ENCODE measurements at places on chromosomes 5 and 9. TPM values are rescaled to one million over a fixed set of nuclear protein-coding genes. Genes with fewer than 3 reads are reported as not detected.

Gene LCN6
- polyA plus RNA-seq = 2.8 TPM

Gene CDO1
- 5.7 TPM for polyA plus RNA-seq

Gene PKD2L2
- polyA plus RNA-seq = 0.15 TPM

Gene PHF24
- 1.6 TPM for polyA plus RNA-seq

Gene CARD6
- 3.4 TPM for polyA plus RNA-seq

DNA sequence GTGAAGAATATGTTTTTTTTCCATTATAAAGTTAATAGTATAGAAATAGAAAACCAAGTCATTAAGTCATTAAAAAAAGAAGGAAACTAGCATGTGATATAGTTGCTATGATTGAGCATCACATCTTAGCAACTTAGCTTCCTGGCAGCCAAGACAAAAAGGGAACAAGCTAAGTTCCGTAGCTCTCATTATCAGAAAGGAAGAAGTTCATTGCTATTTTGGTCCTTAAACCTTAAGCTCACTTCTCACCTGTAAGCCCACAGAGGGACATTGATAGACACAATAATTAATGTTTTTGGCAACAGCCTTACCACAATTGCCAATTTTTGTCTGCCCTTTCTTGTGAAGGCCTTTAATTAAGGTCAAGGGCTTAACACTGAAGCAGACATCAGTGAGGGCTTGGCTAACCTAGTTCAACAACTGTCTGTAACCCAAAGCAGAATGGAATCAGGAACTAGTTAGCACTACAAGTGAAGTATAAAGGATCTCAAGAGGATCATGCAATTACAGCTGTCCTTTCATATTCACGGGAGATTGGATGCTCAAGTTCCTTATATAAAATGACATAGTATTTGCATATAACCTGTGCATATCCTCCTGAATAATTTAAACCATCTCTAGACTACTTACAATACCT, 24.0 kb upstream of the KLF4 start:
- no peak overlapping the region for H3K4me3 ChIP-seq
- no peaks in the 10 kb centered on the region for H3K4me1 ChIP-seq
- no peaks in the 10 kb centered on the region for H3K36me3 ChIP-seq
- DNase-seq = no peak
- no peaks in the 10 kb centered on the region for H3K27me3 ChIP-seq

- no peaks in the 10 kb centered on the region for H3K36me3 ChIP-seq
- no peak overlapping the region for H3K27ac ChIP-seq
- no peak for DNase-seq
- H3K27me3 ChIP-seq = no peaks in the 10 kb centered on the region
- no peaks in the 10 kb centered on the region for H3K4me1 ChIP-seq
Observed at GRCh38 chr5:74199005-74199404, 441.5 kb downstream of the ENC1 start.

GRCh38 chr5:11324521-11325289, 563.7 kb upstream of the DAP start:
- DNase-seq = peak; percentile 72
- no peaks in the 10 kb centered on the region for H3K27me3 ChIP-seq
- H3K4me3 ChIP-seq = no peak overlapping the region
- peak overlapping the region; percentile 29 for H3K27ac ChIP-seq
- no peaks in the 10 kb centered on the region for H3K36me3 ChIP-seq

GRCh38 chr9:27440888-27441740, 83.0 kb upstream of the IFNK start:
- peaks cover 3% of the 10 kb centered on the region for H3K36me3 ChIP-seq
- H3K27me3 ChIP-seq = no peaks in the 10 kb centered on the region
- peaks cover 45% of the 10 kb centered on the region for H3K4me1 ChIP-seq
- peak; percentile 94 for DNase-seq

- H3K27me3 ChIP-seq = no peaks in the 10 kb centered on the region
- no peak overlapping the region for H3K4me3 ChIP-seq
- no peak overlapping the region for H3K27ac ChIP-seq
- no peak for DNase-seq
Observed at GRCh38 chr5:144915452-144915851, 744.8 kb downstream of the KCTD16 start.

DNA sequence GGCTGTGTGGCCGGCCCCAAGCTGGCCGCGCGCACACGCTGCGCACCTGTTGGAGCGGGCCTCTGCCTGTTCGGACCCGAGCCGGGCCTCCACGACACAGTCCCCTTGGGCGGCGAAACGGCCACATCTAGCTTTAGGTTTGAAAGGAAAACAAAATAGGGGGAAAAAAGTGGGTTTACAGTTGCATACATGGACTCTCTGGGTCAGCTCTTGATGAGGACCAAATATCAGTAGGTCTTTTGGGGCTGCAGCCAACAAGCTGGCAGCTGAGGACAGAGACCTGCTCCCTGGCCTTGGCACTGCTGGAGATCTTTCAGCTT, 20.7 kb downstream of the IGIP start:
- peak overlapping the region; percentile 32 for H3K4me3 ChIP-seq
- H3K36me3 ChIP-seq = no peaks in the 10 kb centered on the region
- no peak overlapping the region for H3K27ac ChIP-seq
- DNase-seq = no peak
- H3K4me1 ChIP-seq = peaks cover 28% of the 10 kb centered on the region

DNA sequence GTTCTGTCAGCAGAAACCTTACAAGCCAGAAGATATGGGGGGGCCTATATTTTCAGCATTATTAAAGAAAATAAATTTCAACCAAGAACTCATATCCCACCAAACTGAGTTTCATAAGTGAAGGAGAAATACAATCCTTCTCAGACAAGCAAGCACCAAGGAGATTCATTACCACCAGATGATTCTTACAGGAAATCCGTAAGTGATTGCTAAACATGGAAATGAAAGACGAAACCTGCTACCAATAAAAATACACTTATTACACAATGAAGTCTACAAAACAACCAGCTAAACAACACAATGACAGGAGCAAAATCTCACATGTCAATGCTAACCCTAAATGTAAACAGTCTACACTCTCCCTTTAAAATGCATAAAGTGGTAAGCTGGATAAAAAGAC, 17.8 kb upstream of the C9orf72 start:
- no peak for DNase-seq
- H3K4me3 ChIP-seq = no peak overlapping the region
- no peaks in the 10 kb centered on the region for H3K27me3 ChIP-seq
- H3K36me3 ChIP-seq = no peaks in the 10 kb centered on the region
- no peak overlapping the region for H3K27ac ChIP-seq
- no peaks in the 10 kb centered on the region for H3K4me1 ChIP-seq

- H3K4me1 ChIP-seq = peaks cover 19% of the 10 kb centered on the region
- H3K27me3 ChIP-seq = no peaks in the 10 kb centered on the region
- H3K27ac ChIP-seq = no peak overlapping the region
- DNase-seq = no peak
- no peak overlapping the region for H3K4me3 ChIP-seq
- no peaks in the 10 kb centered on the region for H3K36me3 ChIP-seq
Observed at GRCh38 chr9:35816708-35817107, 1.9 kb upstream of the HINT2 start.

DNA sequence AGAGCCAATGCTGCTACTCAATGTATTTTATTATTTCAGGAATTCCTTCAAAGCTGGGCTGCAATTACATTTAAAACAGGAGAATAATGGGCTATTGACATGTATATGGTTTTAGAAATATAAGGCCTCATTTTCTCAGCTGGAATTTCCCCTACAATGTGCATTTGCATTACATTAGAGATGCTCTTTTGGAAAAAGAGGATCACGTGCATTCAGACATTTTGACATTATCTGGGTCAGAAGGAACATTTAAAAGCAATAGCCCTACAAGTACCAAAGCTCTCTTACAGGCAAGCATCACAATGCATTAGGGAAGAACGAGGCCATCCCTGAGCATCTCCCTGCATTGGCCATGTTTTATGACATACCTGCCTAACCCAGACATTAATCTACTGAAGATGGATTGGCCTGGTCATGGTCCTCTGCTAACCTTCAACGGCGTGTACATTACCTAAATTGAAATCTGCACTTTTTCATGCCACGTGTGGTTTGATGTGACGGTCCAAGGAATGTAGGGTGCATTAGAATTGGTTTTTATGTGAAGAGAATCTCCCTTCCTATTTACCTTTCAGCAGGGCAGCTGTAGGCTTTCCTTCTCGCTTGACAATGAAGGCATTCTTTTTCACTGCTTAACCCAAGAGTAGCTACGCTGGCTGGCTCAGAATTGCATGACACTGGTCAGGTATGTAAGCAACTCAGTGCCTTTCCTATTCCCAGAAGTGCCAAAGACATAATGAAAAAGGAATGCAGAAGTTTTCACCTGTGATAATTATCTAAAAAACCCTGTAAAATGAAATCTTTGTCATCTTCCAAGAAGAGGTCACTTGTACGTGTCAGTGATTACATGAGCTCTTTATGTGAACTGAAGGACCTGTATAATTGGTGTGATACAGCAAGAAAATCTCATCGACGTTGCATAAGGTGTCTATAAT, 212.3 kb upstream of the MPDZ start:
- no peaks in the 10 kb centered on the region for H3K27me3 ChIP-seq
- H3K36me3 ChIP-seq = no peaks in the 10 kb centered on the region
- no peaks in the 10 kb centered on the region for H3K4me1 ChIP-seq

DNA sequence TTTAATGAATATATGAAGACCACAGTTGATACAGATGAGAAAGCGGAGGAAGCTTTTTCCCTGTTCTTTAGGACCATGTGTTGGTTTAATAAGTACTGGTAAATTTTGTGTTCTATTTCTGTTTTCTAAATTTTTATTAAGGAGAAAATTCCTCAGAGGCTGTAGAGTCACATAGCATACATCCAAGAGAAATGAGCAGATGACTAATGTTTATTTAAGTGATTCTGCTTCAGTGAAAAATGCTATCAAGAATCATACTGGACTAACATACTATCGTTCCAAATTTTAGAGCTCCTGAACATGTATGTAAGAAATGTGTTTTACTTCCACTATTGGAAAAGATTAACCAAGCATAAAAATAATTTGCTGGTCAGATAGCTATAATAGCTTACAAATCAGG, 115.0 kb downstream of the KIAA1958 start:
- no peaks in the 10 kb centered on the region for H3K36me3 ChIP-seq
- H3K4me3 ChIP-seq = no peak overlapping the region
- no peaks in the 10 kb centered on the region for H3K27me3 ChIP-seq
- DNase-seq = no peak

GRCh38 chr9:121576281-121577075, 75.0 kb upstream of the DAB2IP start:
- no peak overlapping the region for H3K27ac ChIP-seq
- no peaks in the 10 kb centered on the region for H3K4me1 ChIP-seq
- no peaks in the 10 kb centered on the region for H3K36me3 ChIP-seq
- no peak overlapping the region for H3K4me3 ChIP-seq
- DNase-seq = no peak
- H3K27me3 ChIP-seq = peaks cover under 1% of the 10 kb centered on the region

- H3K27ac ChIP-seq = no peak overlapping the region
- no peak for DNase-seq
- no peak overlapping the region for H3K4me3 ChIP-seq
- no peaks in the 10 kb centered on the region for H3K27me3 ChIP-seq
Observed at GRCh38 chr9:129930743-129931142, 95.5 kb downstream of the USP20 start.

DNA sequence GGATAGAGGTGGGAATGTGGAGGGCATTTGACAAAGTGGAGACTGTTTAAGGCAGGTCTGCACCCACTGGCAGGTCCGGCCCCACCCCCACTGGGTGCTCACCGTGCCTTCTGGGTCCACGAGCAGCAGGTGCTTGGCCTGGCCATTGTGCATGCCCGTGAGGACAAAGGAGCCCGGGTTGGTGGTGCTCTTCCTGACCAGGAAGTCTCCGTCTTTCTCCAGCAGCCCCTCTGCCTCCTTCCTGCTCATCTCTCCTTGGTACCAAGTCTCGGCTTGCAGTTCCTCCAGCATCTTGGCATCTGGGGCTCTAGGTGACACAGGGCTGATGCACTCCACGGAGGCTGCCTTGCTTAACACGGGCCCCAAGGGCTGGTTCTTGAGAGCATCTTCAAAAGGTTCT, 46.6 kb downstream of the S1PR3 start:
- no peaks in the 10 kb centered on the region for H3K27me3 ChIP-seq
- no peak overlapping the region for H3K4me3 ChIP-seq
- no peaks in the 10 kb centered on the region for H3K36me3 ChIP-seq
- no peak for DNase-seq
- H3K4me1 ChIP-seq = peaks cover 15% of the 10 kb centered on the region

- H3K4me3 ChIP-seq = no peak overlapping the region
- H3K27ac ChIP-seq = no peak overlapping the region
- no peaks in the 10 kb centered on the region for H3K27me3 ChIP-seq
- no peaks in the 10 kb centered on the region for H3K36me3 ChIP-seq
- H3K4me1 ChIP-seq = no peaks in the 10 kb centered on the region
Observed at GRCh38 chr5:6181147-6181729, 197.1 kb downstream of the MED10 start.

GRCh38 chr5:132103332-132103951, 29.9 kb downstream of the CSF2 start:
- no peak overlapping the region for H3K4me3 ChIP-seq
- no peaks in the 10 kb centered on the region for H3K4me1 ChIP-seq
- H3K27me3 ChIP-seq = no peaks in the 10 kb centered on the region
- H3K27ac ChIP-seq = no peak overlapping the region
- H3K36me3 ChIP-seq = no peaks in the 10 kb centered on the region

- DNase-seq = no peak
- no peaks in the 10 kb centered on the region for H3K36me3 ChIP-seq
- no peaks in the 10 kb centered on the region for H3K4me1 ChIP-seq
- no peaks in the 10 kb centered on the region for H3K27me3 ChIP-seq
- H3K4me3 ChIP-seq = no peak overlapping the region
Observed at GRCh38 chr5:93512799-93513198, 68.2 kb downstream of the NR2F1-AS1 start.

DNA sequence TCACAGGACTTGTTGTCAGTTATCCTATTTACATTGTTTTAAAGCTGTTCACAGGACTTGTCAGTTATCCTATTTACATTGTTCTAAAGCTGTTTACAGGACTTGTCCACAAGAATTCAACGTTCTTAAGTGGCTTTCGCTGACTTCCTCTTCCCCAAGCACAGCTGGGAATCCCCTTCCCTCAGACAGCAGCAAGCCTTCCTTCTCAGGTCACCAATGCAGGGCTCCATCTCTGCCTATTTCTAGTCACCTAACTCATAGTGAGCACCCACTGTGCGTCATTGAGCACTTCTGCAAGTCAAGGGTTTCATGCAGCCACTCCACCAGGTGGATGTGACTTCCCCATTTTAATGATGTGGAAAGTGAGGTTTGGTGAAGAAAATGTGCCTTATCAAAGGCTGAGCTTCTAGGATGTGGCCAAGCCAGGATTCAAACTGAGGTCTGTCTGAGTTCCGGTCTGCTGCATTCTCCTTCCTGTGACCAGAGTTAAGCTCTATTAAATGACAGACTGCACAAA, 109.8 kb upstream of the ZNF462 start:
- H3K27me3 ChIP-seq = no peaks in the 10 kb centered on the region
- no peak overlapping the region for H3K27ac ChIP-seq
- DNase-seq = peak; percentile 18
- H3K4me1 ChIP-seq = no peaks in the 10 kb centered on the region

DNA sequence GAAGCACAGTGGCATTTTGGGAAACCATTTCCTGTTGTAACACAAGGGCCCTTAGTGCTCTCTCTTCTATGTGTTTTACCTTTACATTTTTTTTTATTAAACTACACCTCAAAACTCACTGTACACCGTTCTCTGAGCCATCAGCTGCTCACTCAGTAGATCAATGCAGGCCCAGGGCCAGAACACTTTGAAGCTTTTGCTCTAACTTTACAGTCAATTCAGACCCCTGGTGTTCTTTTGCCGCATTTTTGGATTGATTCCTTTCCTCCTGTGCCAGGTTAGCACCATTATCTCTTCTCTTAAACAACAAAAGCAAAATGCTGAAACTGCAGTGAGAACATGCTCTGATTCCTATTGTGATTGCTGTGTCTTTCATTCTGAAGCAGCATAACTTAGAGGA, 269.8 kb upstream of the RGMB start:
- no peak for DNase-seq
- H3K27ac ChIP-seq = peak overlapping the region; percentile 18
- no peaks in the 10 kb centered on the region for H3K36me3 ChIP-seq
- H3K4me3 ChIP-seq = no peak overlapping the region
- H3K4me1 ChIP-seq = peaks cover 16% of the 10 kb centered on the region

Measured in large intestine (tissue), 12 donors.